ENCODE measurements at places on chromosomes 1 and 21.
A peak's percentile ranks its signal among the peaks of the same experiment; 100 is the strongest.

DNA sequence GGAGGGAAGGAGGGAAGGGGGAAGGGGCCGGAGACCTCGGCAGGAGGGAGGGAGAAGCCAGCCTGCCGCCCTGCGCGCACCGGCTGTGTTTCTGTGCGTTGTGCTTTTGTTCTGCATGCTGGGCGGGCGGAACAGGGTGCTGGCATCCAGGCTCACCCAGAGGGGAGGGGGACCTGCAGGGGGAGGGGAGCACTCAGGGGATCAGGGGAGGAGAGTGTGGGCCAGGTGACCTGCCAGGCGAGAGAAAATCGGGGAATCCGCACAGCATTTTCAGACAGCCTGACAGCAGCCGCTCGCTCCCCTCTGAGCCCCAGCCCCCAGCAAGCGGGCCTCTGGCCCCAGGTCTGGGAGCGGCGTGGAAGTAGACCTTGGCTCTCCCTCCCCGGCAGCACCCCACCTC, 54.7 kb downstream of the RIPK4 start:
- no peak for DNase-seq

GRCh38 chr1:158371188-158371953, 17.7 kb downstream of the CD1E start:
- no peak for DNase-seq

DNA sequence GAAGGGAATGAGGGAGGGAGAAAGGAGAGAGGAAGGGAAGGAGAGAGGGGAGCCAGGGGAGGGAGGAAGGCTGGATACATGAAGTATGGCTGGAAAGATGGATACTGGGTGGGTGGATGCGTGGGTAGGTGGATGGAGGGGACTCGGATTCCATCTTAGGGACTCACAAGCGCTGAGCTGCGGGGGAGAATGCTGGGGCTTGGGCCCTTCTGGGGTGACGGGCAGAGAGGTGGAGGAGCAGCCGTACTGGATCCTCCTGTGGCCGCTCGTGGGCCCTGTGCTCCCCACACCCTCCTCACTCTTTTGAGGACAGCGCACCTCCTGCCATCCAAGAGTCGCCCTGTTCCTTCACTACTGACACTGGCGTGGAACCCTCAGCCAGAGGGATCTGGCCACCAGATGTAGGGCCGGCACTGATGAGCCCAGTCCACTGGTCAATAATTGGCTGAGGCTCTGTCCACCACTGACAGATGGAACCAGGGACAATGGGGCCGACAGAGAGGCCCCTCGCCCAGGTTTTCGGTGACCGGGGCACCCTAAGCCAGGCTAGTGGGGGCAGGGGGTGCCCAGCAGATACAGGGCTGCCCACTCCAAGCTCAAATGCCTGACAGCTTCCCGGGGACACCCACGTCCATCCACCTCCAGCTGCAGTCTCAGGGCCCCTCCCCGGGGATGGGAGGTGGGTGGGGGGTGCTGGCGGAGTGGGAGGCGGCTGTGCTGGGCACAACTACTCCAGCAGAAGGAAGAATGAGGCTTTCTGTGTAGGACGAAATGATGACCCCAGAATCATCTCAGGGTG, 4.4 kb upstream of the ACTRT2 start:
- DNase-seq: no peak

DNA sequence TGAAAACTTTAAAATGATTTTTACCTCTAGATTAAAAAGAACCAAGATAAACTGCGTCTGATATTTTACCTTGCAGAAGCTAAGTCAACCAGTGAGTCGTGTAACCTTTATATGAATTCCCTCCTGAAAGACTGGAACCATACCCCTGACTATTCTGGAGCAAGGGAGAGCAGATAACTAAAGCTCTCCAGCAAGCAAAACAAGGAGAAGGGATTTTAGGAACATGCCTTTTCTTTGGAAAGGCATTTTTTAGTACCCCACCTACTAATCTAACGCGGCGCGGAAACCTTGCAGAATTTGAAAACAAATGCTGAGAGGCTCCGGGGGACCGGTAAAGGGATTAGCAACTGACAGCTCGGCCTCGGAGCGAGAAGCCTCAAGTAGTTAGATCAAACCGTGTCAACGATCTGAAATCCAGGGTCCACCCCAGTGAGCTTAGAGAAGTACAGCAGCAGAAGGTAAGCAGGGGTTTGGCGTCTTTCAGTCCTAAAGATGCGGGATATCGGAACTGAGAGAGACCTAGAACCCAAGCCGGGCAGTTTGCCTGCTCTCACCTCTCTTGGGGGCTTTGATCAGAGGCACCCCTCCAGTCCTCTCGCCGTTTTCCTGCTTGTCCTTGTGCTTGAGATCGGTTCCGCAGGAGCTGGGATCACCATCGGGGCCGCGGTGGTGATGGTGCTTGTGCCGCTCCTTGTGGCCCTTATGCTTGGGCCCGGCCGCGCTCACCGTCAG, 954 bp downstream of the RSBN1 start:
- peak; percentile 38 for DNase-seq

DNA sequence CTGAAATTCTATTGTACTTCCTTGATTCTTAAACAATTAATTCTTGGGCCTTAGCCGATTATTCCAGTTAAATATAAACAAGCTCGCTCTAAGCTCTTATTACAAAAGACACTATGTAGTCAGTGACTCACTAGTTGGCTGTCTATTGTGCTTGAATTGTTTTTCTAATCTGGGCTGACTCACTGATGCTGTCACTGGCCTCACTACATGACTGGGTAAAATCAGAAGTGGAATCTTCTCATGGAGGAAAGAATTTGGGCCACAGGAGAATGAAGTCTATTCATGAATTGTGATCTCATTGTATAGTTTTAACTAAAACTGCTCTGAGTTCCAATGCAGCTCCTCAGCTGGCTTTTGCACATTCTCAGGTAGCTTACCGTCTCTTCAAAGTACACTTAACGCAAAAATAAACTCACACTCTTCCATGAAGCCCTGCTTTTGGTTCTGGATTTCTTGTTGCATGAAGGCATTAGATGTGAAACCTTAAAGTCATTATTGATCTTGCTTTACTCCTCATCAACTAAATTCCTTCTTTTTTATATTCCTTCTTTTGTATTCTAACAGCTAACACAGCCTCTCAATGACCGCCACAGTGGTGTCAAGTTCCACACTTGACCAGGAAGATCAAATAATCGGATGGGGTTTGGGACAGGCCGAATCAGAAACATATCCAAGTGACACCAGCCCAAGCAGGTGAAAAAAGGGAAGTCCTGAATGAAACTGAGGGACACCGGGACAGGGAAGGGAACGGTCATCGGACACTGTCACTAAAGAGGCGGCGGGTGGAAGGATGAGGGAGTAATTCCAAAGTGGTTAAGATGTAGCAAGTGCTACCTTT, 80.9 kb upstream of the LBR start:
- DNase-seq: peak; percentile 75

DNA sequence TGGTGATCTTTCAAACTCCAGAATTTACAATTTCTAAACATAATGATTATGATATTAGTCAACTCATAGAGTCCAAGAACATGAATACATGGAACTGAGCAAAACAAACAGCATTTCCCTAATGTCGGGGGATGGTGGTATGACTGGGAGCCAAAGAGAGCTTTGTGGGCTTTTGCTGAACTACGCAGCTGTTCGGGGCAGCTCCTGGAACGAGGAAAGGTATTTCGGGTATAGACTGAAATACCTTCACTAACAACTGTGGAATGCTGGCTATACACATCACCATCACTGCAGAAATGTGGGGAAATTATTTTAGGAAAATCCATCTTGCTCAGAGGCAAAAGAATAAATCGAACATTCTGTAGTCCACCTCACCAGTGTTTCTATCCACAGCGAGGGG, 30.2 kb upstream of the VPS26C start:
- no peak for DNase-seq

DNA sequence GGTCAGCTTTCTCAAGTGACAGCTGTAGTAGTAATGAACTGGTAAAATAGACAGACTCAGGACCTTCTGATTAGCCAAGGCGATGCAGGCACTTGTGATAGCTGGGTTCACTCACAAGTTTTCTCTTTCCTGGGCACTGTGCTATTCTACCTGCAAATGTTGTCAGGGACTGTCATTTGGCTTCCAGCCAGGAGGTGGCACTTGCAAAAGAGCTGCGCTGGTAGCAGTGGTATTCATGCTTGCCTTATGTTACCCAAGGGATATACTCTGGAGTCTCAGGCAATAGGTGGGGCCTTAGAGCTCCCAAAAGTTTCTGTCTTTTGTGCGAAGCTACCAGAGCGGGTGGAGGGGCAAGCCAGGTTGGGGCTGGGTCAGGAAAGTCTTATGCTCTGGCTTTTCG, 23.5 kb downstream of the IFI44 start:
- DNase-seq: no peak

DNA sequence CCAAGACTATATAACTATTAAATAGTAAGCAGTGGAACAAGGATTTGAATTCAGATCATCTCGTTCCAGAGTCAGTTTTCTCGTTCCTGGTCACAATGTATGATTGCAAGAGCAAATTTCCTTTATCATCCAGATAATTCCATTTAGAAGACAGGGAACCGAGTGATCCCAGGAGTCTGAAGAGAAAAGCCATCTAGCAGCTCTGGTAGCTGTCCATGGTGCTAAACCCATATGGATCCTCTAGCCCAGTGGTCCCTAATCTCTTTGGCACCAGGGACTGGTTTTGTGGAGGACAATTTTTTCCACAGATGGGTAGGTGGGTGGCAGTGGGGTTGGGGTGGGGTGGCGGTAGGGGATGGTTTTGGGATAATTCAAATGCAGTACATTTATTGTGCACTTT, 229.4 kb downstream of the PTPRU start:
- no peak for DNase-seq

- DNase-seq: no peak
Measured at GRCh38 chr1:165763442-165763841, 5.2 kb downstream of the TMCO1 start.

DNA sequence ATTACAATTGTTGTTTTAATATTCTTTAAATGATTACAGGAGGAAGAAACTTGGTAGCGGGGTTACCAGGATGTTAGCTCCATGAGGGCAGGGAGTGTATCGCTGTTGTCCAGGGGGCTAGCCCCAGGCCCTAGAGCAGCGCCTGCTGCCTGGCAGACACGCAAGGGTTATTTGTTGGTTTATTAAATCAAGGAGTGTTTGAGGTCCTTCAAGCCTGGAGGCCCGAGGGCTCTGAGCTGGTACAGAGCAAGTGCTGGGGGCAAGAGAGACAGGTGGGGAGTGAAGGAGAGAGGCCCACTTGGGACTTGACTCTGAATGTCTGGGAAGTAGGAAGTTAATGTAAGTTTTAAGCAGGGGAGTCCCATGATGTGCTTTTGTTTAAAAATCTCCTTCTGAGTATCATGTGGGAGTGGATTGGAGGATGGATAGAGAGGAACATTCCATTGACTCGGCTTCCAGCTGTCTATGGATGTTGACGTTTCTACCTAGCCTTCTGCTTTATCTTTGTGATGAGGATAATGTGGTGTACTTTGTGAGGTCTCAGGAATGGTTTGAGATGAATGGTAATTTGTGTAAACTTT, 8.7 kb downstream of the ITSN1 start:
- no peak for DNase-seq

DNA sequence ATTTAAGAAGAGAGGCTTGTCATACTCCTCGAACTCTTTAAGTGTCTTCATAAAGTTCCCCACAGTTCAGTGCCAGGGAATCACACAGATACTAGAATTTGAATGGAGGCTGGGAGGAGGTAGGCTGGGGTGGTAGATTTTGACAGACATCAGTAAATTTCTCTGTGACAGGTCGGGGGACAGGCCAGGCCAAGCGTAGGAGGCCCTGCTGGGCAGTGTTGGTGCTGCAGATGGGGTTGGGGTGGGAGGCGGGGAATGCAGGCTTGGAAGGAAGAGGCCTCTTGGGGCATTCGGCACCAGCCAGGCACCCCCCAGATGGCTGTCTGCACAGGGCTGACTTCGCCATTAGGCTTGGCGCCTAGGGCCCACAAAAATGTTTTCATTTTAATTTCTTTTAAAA, 84.0 kb downstream of the MAN1C1 start:
- DNase-seq: no peak

GRCh38 chr1:17635811-17636210, 96.3 kb downstream of the ARHGEF10L start:
- DNase-seq: no peak

- no peak for DNase-seq
Measured at GRCh38 chr21:41520560-41521442, 12.8 kb upstream of the TMPRSS2 start.

DNA sequence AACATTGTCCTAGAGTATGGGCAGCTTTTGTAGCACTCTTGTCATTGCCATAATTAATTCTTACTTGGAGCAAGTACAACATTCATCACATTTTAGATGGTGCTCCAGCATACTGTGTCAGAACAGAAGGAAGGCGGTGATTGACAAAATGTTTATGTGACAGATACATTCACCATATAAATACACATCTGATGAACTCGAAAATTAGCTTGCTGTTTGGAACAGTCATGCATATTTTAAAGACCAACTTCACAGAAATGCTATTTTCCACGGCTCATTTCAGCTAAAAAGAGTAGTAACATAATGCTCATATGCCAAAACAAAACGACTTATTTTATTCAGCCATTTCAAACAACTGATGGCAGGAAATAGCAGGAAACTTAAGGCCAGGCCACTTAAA, 302.7 kb downstream of the MRPL39 start:
- no peak for DNase-seq

- DNase-seq: no peak
Measured at GRCh38 chr21:28657566-28657965, 335.1 kb downstream of the LTN1 start.

GRCh38 chr21:36916718-36917117, 49.8 kb downstream of the HLCS start:
- no peak for DNase-seq

DNA sequence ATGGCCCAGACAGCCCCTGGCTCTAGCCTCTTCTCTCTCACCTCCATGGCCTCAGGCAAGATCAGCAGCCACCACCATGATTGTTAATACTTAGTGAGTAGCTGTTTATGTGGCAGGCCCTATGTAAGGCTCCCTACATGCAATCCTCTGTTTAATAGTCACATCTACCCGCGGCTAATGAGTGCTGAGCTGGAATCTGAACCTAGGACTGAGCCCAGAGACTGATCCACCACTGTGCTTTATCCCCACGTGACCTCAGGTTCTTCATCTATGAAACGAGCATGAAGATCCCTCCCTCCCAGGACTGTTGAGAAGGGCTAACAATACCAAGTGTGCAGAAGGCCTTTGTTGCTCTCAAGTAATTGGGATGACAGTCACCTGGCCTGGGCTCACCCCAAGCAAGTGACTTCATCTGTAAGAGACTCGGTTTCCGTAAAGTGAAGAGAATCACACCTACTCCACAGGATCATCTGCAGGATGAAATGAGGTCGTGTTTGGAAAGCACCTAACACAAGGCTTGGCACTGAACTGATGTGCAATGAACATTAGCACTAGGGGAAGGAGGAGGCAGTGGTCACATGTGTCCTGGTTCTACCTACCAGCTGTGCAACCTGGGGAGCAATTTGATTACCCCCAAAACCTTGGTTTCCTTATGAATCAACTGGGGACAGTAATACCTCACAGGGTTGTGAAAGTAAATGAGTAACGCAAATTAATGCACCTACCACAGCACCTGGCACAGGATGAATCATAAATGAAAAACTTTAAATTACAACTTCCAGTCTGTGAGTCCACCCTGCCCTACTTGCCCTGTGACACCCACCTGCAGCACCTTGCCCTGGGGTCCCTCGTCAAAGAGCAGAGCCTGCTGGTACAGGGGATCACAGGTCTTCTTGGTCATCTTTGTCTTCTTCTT, 37.2 kb downstream of the RIMS3 start:
- DNase-seq: no peak

- DNase-seq: no peak
Measured at GRCh38 chr1:45370575-45370974, 30.3 kb upstream of the MUTYH start.
